CD4-positive, alpha-beta T cell treated with Interleukin-6 at 100 ng/mL for 8 hours (primary cell): ENCODE measurements at places on chromosomes 7 and 10.

DNA sequence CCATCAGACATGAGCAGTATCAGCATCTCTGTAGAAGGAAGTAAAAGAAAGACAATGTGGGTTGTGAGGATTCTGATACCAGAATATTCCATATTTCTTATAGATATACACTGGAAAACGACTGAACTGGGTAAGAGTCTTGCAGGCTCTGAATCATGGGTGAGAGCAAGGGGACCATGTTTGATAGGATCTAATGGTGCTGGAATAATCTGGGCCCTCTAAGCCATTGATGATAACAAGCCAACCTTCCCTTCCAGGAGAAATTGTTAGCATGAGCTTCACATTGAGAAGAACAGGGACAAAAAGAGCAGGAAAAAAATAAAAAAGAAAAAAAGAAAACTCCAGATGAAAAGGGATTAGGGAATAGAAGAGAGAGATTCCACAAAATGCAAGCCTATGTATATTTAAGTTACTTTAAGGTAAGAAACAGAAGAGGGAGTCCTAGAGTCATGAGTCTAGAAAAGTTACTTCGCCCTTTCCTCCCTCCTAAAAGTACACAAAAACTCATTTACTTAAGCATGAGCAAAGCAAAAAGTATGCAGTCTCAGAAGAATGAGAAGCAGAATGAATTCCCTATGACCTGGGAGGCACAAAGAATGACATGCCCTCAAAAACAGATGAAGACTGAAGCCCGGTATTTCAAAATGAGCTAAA lies 181.9 kb downstream of the TMEM26 start:
- DNase-seq, result no peak

DNA sequence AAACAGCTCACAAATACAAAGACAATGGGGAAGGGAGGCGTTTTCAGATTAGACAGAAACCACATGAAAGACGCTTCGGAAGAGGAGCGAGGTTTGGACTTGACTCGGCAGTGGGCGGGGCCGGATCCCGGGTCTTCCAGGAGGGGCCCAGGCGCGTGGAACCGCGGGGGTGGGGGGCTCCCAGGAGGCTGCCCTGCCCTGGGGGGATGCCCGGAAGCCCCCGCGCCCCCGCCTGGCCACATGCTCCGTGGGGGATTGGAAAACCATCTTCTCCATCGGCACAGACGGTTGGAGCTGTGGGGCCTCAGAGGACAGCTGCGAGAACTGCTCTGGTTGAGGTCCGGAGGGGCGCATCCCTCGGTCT lies 186.0 kb upstream of the SHH start:
- DNase-seq, result no peak

DNA sequence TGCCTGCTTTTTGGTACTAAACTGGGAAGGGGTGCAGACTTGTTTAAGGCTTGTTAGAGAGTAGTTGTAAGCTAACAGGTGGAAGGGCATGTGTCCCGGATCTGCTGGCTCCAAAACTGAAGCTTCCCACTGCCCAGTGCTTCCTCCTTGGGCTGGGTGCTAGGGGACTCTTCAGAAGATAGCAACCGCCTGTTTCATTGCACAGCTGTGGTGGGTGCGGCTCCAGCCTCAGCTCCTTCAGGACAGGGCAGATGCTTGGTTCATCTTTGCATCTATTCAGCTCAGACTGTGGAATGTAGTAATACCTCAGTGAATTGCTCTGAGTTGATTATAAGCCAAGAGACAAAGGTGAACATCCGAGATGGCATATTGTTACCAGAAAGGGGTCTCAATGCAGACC lies 527.1 kb downstream of the TYW1 start:
- DNase-seq, result no peak

DNA sequence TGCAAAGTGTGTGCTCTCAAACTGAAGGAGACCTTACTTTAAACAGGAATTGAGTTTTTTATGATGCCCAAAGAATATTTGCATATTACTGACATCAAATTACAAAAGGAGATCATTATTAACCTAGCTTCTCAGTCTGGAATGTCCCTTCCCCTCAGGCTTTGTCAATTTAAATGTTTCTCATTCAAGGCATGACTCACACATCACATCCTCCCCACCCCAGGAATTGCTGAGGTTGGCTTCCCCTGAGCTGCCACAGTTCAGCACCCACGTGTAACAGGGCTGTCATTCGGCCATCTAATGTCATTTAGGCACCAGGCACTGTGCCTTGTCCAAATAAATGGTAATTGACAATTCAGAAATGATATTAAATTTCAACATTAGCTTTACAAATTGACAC lies 305.9 kb upstream of the MGMT start:
- no peak for DNase-seq

- DNase-seq, result no peak
Measured at GRCh38 chr7:92325858-92326257, 80.1 kb downstream of the ANKIB1 start.

GRCh38 chr10:110141871-110142635 lies 65.4 kb upstream of the MXI1 start:
- no peak for DNase-seq

DNA sequence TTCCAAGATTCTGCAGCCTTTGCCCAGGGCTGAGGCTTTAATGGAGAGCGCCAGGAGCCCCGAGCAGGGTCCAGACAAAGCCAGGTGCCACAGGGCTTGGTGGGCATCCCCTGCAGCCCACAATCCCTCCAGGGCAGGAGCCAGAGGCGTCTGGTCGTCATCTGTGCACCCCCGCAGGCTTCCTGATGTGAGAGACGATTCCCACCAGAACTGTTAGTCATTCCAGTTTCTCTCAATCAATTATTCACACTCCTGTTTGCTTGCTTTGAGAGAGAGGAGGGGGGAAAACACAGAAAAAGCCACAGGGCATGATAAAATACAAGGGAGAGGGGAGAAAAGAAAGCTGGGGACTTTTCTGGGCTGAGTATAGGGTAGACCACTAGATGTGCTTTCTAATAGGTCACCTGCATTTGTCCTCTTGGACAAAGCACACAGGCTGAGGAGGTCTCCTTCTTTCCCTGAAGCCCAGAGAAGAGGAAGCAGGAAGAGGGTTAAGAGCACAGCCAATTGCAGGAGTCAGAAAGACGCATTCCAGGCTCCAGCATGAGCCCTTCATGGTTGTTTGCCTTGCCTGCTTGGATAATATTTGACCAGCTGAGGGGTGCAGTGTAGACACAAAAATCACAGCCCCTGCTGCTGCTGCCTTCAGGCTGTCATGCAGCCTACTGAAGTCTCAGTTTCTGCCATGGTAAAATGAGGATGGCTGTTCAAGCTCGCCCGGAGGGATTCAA lies 194.4 kb downstream of the PLXNA4 start:
- no peak for DNase-seq

DNA sequence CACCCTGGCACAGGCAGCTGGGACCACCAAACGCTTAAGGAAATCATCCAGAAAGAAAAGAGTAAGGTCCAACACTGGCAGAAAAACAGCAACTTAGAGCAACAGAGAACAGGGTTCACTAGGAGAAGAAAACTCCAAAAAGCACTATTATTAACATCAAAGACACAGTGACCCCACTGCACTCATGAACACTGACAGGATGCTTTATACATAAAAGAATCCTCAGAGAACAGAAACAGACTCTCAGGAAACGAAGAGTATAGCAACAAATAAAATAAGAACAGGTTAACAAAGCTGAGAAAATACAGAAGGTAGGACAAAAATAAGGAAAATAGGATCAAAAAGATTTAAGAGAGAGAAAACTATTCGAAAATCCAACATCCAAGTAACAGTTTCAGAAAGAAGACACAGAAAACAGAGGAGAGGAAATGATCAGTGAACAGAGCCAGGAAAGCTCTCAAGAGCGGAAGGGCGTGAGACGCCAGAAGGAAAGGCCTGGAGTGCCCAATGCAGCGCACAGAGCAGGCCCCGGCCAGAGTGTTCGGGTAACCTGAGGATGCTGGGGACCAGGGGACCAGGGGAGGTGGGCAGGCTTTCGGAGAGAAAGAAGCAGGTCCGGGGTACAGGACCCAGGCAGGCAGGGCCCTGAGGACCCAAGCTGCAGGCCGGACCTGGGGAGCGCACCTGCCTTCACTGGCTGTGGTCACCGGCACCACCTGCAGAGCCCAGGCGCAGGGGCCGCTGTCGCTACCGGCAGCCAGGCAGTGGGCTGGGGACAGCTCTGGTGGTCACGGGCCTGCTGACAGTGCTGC lies 258.2 kb downstream of the MAD1L1 start:
- no peak for DNase-seq

- DNase-seq, result no peak
Measured at GRCh38 chr10:96701265-96701664, 19.0 kb downstream of the PIK3AP1 start.

DNA sequence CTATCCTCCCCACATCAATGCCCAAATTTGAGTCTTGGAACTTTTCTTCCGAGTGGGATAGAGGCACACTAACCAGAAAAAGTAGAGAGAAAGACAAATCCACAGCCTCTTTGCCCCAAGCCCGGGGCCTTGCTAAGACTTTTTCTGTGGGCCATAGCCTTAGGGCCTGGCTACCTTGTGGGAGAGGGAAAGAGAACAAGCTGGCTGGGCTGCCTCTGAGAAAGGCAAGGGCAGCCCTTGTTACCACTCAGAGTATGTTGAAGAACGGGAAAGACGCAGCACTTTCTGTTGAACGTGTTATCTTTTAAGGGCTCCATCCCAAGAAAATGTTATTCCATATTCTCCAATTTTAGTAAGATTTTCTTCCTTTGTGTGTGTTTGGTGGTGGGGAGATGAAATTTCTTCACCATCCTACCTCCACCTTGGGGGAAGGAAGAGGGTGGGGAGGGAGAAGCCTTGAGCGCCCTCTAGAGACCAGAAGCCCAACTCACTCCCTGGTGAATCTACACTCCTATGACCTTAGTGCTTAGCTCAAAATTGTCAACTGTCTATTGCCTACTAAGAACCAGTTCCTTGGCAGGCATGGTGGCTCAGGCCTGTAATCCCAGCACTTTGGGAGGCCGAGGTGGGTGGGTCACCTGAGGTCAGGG lies 3.9 kb upstream of the NRF1 start:
- DNase-seq, result peak; percentile 32

GRCh38 chr7:94222516-94222915 lies 172.2 kb upstream of the COL1A2 start:
- DNase-seq, result no peak

GRCh38 chr7:7789551-7789988 lies 71.2 kb upstream of the RPA3 start:
- DNase-seq, result no peak

DNA sequence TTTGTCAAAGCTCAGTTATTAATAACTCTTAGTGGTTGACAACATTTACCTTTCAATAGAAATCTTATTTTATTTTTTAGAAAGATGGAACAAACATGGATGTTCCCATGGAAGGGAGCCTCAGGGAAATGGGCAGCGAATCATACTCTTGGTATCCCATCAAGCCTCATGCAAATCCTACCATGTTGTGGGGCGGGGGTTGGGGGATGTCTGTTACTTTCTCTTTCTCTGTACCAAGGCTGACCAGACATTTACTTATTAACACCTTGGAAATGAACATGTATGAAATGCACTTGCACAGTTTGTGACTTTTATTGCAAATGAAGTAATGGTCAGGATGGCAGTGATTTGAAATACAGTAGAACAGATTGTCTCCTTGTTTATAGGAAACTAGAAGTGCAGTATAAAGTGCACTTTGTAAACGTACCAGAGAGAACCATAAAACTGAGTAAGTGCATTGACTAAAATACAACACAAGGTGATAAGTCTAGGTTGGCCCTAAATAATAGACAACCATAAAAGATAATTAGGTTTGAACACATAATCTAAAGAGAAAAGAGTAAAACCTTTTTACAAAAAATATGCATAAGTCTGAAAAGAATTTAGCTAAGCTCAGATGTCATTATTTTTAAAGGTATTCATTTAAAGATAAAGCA lies 32.4 kb downstream of the SEMA3D start:
- DNase-seq, result no peak

DNA sequence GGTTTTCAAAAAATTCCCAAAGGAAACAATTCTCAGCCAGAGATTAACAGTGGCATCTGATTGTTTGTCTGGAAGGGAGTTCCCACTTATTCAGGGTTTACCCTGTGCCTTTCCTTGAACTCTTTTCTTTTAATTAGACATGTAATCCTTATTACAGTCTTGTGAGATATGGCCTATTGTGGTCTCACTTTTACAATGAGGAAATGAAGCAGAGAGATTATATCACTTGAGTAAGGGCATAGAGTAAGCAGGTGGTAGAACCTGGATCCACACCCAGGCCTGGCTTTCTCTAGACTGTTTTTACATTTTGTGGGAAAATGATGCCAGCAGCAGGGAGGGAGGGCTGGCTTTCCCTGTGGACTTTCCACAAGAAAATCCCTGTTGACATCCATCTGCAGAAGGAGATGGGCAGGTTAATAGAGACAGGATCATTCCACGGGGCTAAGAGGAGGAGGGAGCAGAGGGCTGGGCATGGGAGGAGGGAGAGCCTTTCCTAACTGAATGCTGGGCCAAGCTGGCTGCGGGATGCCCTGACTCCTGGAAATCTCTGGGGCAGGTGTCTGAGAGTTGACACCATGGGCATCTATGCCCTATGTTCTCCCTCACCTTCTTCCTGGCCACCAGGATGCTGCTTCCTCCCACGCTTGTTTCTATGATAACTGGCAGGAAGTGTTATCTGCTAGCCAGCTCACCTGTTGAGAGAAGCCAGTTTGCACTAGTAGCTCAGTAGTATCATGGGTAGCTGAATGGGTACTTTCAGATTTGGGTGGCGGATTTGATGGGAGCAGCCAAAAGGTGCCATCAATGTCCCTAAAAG lies 28.7 kb upstream of the ARHGAP22 start:
- DNase-seq, result no peak

- no peak for DNase-seq
Measured at GRCh38 chr7:146889806-146890555, 773.4 kb downstream of the CNTNAP2 start.

- no peak for DNase-seq
Measured at GRCh38 chr10:115980470-115980869, 292.5 kb downstream of the GFRA1 start.

- DNase-seq, result no peak
Measured at GRCh38 chr10:44180321-44181168, 204.4 kb downstream of the CXCL12 start.

- DNase-seq, result no peak
Measured at GRCh38 chr7:76395965-76396726, 13.4 kb downstream of the SSC4D start.

GRCh38 chr10:2972216-2972615 lies 95.1 kb upstream of the PFKP start:
- no peak for DNase-seq

DNA sequence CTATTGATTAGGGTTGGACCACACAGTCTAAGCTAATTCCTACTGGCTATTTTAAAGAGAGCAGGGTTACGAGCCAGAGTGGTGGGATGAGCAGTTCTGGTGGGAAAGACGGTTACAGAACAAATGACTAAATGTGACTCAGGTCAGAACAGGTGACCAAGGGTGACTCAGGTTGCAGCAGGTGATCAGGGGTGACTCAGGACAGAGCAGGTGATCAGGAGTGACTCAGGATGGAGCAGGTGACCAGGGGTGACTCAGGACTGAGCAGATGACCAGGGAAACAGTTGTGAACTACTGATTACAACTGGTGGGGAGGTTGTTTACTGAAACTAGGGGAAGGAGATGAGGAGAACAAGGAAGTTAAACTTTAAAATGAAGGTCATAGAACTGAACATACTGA lies 366.3 kb downstream of the ABCA13 start:
- no peak for DNase-seq
